ENCODE measurements at places on chromosomes 4 and X.

DNA sequence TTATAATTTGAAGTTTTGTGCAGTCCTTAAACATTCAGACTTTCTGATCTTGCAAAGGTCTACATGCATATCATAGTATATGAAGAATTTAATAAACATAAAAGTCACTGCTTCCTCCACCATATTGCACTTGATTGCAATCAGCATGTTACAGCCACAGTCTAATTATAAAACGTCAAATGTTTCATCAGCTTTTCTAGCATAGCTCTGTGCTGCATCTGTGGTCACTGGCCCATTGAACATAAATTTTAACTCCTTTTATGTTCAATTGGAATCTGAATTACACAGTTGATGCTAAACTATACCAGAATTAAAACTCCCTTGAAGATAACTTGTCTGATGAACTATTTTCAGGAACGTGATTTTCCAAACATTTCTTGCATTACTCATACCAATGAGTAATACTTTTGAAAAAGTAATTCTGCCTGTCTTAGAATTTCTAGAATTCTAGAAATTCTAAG is 329.1 kb downstream of the GALNTL6 start:
- DNase-seq: no peak

GRCh38 chr4:98242538-98242937 is 18.6 kb upstream of the RAP1GDS1 start:
- DNase-seq: no peak

DNA sequence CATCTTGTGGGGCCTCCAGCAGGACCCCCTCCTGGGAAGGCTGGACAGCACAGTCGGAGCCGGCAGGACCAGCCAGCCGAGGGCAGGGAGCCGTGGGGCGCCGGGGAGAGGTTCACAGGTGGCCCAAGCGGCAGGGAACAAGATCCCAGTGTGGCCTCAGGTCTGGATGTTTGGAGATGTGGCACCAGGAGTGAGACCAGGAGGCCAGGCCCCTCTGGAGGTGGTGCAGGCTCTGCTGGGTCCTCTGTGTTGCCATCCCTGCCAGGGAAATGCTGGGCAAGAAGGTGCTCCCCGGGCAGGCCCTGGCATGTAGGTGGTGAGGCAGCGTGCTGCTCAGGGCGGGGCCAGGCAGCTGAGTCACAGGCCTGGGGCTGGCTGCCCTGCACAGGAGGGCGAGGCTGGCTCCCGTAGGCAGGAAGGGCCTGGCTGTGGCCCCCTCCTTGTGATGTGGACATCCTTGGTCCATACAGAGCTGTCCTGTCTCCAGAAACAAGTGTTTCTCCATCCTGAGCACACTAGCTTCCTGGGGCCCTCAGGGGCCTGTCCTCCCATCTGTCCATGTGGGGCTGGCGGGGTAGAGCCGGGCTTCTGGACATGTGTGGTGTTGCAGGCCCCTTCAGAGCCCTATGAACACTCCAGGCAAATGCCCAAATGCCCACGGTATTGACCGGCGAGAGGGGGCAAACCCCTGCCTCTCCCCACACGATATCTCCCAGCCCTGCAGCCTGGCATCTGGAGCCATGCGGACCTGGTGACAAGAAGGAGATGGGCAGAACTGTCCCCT is 4.8 kb upstream of the HGFAC start:
- DNase-seq: no peak

- no peak for DNase-seq
Measured at GRCh38 chrX:13001961-13002671, 27.2 kb downstream of the TMSB4X start.

- DNase-seq: no peak
Measured at GRCh38 chrX:139086246-139086645, 374.7 kb upstream of the FGF13 start.
